ENCODE measurements at places on chromosomes 12 and 14. TPM values are rescaled to one million over a fixed set of nuclear protein-coding genes. Genes with fewer than 3 reads are reported as not detected.

The NFYB gene
- total RNA-seq = 34.5 TPM

The WNT5B gene
- 2.1 TPM for total RNA-seq

The PTPRQ gene
- 0.27 TPM for total RNA-seq

The GLI1 gene
- 0.93 TPM for total RNA-seq

The CELA1 gene
- total RNA-seq = not detected

The NUP37 gene
- total RNA-seq = 20.6 TPM

The SLC22A17 gene
- 9.7 TPM for total RNA-seq

The CIT gene
- total RNA-seq = 0.96 TPM

The CERS5 gene
- total RNA-seq = 7.6 TPM

The ZC2HC1C gene
- total RNA-seq = 10.5 TPM
